Activated gamma-delta T cell treated with Interleukin-2 at 50 U/mL for 16 hours (primary cell): ENCODE measurements at places on chromosomes 11 and 22.

DNA sequence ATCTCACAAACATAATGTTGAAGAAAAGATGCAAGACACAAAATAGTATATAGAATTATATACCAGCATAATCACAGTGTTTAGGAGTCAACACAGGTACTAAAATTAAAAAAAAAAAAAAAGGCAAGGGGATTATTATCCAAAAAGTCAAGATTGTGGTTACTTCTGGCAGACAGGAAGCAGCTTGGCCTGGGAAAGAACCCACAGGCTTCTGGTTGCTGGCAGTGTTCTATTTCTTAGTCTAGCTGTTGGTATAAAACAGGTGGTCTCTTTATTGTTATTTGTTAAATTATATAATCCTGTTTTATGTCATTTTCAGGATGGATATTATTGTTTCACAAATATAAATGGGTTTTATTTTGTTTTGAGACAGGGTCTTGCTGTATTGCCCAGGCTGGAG is 54.0 kb downstream of the C11orf58 start:
- DNase-seq = no peak

DNA sequence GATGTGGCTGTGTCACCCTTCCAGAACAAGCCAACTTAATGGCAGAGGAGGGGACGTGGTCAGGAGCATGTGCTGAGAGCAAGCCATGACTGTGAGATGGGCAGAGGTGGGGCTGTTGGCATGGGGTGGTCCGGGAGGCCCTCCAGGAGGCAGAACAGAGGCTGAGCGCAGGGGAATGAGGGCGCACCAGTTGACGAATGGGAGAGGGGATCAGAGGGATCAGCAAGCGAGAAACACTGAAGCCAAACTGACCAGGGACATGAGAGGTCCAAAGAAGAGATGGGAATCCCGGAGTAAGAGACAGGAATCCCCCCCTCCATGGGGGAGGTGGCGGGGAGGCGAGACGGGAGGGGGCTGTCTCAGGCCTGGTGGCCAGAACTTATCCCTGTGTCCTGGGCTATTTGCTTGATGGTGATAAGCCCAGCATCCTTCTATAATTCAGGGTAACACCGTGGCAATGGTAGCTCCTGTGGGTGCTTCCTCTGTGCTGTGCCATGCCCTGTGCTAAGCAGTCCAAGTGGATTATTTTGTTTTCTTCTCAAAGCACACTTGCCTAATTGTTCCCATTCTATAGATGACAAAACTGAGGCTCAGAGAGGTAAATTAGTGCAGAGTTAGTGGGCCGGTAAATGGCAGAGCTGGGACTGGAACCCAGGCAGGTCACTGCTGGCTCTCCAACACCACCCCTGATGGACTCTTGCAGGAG is 83.4 kb upstream of the SHISAL1 start:
- no peak for DNase-seq

DNA sequence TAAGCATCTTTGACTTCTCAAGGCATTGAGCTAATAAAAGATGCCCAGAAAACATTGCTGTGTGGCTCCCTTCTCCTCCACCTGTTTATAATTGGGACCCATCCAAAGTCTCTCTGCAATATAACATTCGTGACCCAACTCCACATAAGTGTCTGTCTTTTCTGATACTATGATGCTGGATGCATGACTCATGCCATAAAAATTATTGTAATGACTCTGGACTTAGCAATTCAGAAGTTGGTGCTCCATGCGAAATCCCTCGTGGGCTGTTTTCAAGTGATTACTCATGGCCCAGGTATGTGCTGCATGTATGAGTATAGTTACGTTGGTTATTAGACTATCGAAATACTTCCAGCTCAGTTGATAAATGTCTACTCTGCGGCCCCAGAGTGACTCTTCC is 11.7 kb downstream of the FJX1 start:
- no peak for DNase-seq

DNA sequence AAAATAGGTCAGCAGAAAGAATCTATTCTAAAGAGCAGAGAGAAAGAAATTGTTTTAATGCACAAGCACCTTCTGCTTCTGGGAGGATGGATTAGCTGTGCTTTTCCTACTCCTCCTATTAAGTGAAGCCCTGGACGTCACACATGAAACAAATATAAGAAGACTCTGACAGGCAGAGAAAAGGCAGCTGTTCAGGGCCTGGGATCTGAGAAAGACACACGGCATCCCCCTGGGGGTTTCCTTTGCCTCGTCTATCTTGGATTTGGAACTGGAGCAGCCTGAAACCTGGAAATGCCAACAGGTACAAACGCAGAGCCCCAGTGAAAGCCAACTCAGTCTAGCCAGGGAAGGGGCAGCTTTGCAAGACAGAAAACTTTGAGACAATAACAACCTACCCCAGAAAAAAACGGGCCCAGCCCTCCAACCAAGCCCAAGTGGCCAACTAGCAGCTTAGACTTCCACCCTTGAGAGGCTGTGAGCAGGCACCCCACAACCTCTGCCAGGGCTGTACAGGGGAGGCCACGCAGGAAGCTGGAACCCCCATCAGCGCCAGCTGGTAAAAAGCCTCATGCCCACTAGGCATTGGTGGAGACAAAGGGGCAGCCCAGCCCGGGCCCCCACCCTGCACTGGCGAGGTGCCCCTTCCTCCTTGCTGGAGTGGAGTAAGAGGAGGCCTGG is 7.3 kb downstream of the CERK start:
- DNase-seq = no peak
